ENCODE measurements at places on chromosomes 12 and 14.

- H3K27ac ChIP-seq, result no peak overlapping the region
- no peaks in the 10 kb centered on the region for H3K27me3 ChIP-seq
- H3K4me1 ChIP-seq, result no peaks in the 10 kb centered on the region
- no peak for DNase-seq
Measured at GRCh38 chr12:104850781-104851180, 107.3 kb downstream of the SLC41A2 start.

GRCh38 chr12:5817246-5817645 is 127.8 kb downstream of the ANO2 start:
- peaks cover 3% of the 10 kb centered on the region for H3K27me3 ChIP-seq
- no peak for DNase-seq
- H3K27ac ChIP-seq, result no peak overlapping the region

GRCh38 chr12:121196902-121197301 is 13.0 kb upstream of the P2RX4 start:
- DNase-seq, result no peak
- no peak overlapping the region for H3K27ac ChIP-seq
- peaks cover 2% of the 10 kb centered on the region for H3K4me1 ChIP-seq
- H3K27me3 ChIP-seq, result no peaks in the 10 kb centered on the region

GRCh38 chr12:79548610-79548924 is 142.2 kb downstream of the PAWR start:
- H3K4me3 ChIP-seq, result no peak overlapping the region
- peaks cover 4% of the 10 kb centered on the region for H3K4me1 ChIP-seq
- H3K27ac ChIP-seq, result peak overlapping the region; percentile 100
- H3K36me3 ChIP-seq, result peaks cover 13% of the 10 kb centered on the region

DNA sequence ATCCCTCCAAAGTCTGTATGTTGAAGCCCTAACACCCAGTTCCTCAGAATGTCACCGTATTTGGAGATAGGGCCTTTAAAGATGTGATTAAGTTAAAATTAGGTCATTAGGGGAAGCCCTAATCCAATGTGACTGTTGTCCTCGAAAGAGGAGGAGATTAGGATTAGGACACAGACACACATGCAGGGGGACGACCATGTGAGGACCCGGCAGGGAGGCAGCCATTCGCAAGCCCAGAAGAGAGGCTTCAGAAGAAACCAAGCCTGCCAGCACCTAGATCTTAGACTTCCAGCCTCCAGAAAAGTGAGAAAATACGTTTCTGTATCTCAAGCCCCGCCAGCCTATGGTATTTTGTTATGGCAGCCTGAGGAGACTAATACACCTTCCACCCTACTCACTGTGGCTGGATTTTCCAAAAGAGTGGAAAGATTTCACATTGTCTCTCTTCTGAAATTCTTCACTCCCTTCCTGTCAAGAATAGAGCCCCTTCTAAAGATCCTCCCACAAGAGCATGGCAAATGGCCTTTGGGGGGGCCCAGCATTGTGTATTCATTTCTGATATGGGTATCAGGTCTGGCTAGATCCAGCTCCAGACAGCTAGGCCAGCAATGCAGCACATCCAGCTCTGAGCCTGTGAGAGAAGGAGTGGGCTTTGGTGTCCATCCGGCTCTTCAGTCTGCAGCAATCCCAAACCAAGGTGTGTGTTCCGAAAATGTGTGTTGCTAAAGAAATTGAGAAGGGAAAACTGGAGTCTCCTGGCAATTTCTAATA is 15.4 kb upstream of the UBC start:
- DNase-seq, result no peak
- peaks cover 5% of the 10 kb centered on the region for H3K4me1 ChIP-seq
- no peak overlapping the region for H3K27ac ChIP-seq
- H3K27me3 ChIP-seq, result no peaks in the 10 kb centered on the region
- no peaks in the 10 kb centered on the region for H3K36me3 ChIP-seq
- no peak overlapping the region for H3K4me3 ChIP-seq

DNA sequence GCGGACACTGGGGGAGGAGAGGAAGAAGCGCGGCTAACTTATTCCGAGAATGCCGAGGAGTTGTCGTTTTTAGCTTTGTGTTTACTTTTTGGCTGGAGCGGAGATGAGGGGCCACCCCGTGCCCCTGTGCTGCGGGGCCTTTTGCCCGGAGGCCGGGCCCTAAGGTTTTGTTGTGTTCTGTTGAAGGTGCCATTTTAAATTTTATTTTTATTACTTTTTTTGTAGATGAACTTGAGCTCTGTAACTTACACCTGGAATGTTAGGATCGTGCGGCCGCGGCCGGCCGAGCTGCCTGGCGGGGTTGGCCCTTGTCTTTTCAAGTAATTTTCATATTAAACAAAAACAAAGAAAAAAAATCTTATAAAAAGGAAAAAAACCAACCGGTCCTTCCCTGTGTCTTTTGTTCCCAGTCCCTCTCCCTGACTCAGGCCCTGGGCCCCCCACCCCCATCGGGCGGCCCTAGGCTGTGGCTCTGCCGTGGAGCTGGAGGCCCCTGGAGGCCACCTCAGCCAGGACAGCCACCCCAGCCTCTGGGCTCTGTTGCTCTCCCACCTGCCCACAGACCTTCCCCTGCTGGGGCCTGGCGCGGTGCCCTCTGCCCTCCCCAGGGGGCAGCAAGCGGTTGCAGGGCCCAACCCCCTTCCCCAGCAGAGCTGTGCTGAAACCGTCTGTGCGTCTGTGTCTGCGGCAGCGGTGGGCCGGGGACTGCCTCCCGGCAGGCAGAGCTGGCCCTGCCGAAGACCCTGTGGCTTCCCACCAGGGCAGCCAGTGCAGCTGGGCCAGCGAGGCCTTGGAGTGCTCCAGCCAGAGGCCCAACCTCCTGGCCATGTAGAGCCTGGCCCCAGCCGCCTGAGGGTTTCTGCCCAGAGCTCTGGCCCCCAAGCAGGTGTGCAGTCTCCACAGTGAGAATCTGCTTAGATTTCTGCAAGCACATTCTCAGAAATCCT is 4.0 kb upstream of the CRIP2 start:
- H3K4me1 ChIP-seq, result peaks cover 79% of the 10 kb centered on the region
- H3K4me3 ChIP-seq, result no peak overlapping the region
- peaks cover 65% of the 10 kb centered on the region for H3K36me3 ChIP-seq

GRCh38 chr12:92854344-92854743 is 74.8 kb downstream of the EEA1 start:
- H3K27me3 ChIP-seq, result no peaks in the 10 kb centered on the region
- no peaks in the 10 kb centered on the region for H3K4me1 ChIP-seq
- H3K36me3 ChIP-seq, result peaks cover 94% of the 10 kb centered on the region
- H3K27ac ChIP-seq, result no peak overlapping the region

GRCh38 chr12:97500537-97500936 is 37.9 kb downstream of the RMST start:
- no peak overlapping the region for H3K27ac ChIP-seq
- DNase-seq, result no peak
- H3K36me3 ChIP-seq, result no peaks in the 10 kb centered on the region
- no peaks in the 10 kb centered on the region for H3K27me3 ChIP-seq
- no peaks in the 10 kb centered on the region for H3K4me1 ChIP-seq

DNA sequence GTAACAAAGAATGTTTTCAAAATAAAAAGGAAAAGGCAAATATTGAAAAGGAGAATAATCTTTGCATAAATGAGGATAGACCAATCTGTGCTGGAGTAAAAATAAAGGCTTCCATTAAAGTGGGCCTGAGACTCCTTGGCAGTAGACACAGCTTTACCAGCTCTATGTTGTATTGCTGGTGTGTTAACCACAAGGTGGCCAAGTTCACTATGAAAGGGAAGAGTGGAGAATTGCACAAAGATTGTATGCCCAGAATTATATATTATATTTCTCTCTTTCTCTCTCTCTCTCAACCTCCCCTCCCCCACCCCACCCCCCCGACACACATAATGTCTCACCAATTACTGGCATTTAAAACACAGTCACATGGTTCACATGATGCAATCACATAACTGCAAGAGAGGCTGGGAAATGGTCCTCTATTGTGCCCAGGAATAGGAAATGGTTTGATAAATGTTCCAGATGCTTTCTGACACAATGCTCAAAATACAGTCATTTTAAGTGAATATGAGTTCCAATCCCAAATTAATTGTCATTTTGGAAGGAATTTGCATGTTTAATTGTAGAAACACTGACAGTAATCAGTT is 222.6 kb upstream of the SYT1 start:
- H3K4me3 ChIP-seq, result no peak overlapping the region
- no peaks in the 10 kb centered on the region for H3K4me1 ChIP-seq
- no peaks in the 10 kb centered on the region for H3K27me3 ChIP-seq
- no peaks in the 10 kb centered on the region for H3K36me3 ChIP-seq

DNA sequence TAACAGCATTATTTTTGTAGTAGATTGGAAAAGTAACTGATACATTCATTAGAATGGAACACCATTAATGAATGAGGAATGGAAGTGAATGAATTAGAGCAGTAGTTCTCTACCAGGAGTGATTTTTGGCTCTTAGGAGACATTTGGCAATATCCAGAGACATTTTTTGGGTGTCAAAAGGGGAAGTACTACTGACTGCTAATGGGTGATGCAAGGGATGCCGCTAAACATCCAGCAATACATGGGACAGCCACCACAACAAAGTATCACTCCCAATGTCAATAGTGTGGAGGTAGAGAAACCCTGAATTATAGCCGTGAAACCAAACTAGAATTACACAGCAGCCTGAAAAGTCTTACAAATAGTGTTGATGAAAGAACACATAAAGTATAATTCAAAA is 1.5 kb downstream of the CHURC1 start:
- H3K4me1 ChIP-seq, result peaks cover 6% of the 10 kb centered on the region
- H3K36me3 ChIP-seq, result no peaks in the 10 kb centered on the region
- no peaks in the 10 kb centered on the region for H3K27me3 ChIP-seq
- peak overlapping the region; percentile 88 for H3K4me3 ChIP-seq
- no peak overlapping the region for H3K27ac ChIP-seq

GRCh38 chr14:26204728-26205479 is 392.9 kb downstream of the NOVA1 start:
- peak; percentile 17 for DNase-seq
- H3K36me3 ChIP-seq, result no peaks in the 10 kb centered on the region
- peaks cover 6% of the 10 kb centered on the region for H3K4me1 ChIP-seq
- H3K27ac ChIP-seq, result no peak overlapping the region
- H3K27me3 ChIP-seq, result peaks cover 61% of the 10 kb centered on the region

DNA sequence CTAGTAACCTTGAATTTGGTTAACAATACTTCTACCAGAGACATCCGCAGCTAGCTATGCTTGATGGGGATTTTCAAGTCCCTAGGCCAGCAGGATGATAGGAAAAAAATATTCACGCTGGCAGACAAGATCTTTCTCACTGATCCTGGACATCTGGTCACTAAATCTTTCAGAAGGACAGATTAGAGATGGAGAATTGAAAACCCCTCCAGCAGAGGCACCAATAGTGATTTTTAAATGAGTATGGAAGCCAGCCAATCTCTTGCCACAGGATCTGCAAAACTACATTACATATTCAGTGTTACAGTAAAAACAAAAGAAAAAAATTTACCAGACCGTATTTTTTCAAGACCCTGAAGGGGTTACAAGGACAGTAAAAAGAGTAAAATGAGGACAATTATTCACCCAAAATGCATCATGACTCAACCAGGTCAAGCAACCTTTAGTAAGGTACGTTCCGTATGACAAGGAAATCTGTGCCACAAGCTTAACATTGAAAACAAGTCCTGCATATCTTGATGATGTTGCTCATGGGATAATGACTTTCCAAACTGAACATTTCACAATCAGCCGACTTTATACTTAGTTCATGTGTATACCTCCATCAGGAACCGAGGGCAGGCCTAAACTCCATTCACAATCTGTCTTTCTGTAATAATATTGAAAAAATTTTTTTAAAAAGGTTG is 239.5 kb downstream of the GXYLT1 start:
- DNase-seq, result no peak
- H3K4me1 ChIP-seq, result no peaks in the 10 kb centered on the region
- no peak overlapping the region for H3K27ac ChIP-seq
- H3K27me3 ChIP-seq, result no peaks in the 10 kb centered on the region
- no peaks in the 10 kb centered on the region for H3K36me3 ChIP-seq
- H3K4me3 ChIP-seq, result no peak overlapping the region

DNA sequence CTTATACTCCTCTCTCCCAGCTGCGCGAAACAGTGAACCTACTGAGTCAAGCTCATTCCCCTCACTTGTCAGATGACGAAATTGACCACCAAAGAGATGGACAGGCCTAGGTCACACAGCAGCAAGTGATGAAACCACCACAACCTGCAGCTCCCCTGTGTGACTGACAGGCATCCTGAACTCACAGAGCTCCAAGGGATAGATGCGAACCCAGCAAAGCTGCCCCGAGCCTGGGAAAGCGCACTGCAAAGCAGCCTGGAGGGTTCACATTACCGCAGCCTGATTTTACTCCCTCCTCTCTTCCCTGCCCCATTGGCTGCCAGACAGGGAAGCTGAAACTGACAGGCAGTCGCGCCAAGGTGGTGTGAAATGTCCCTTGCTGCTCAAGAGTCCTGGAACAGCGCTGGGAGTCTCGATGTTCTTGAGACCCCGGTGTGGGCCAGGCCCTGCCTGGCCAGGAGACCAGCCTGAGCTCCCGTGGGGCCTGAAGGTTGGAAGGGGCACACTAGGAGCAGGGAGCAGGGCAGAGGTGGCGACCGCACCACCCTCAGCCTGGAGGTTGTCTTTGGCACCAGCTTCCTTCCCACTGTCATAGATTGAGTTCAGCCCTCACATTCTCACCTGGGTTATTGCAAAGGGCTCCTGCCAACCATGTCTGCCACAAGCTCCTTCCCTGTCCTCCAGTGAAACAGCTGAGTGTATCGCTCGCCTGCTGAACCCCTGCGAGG is 36.3 kb downstream of the SNRNP35 start:
- H3K36me3 ChIP-seq, result peaks cover 38% of the 10 kb centered on the region
- no peak overlapping the region for H3K27ac ChIP-seq
- H3K27me3 ChIP-seq, result no peaks in the 10 kb centered on the region
- no peak overlapping the region for H3K4me3 ChIP-seq
- H3K4me1 ChIP-seq, result peaks cover 10% of the 10 kb centered on the region
- no peak for DNase-seq

GRCh38 chr14:35333797-35334743 is 41.9 kb downstream of the PSMA6 start:
- no peak overlapping the region for H3K4me3 ChIP-seq
- peaks cover 40% of the 10 kb centered on the region for H3K4me1 ChIP-seq
- H3K27me3 ChIP-seq, result no peaks in the 10 kb centered on the region
- H3K36me3 ChIP-seq, result no peaks in the 10 kb centered on the region

DNA sequence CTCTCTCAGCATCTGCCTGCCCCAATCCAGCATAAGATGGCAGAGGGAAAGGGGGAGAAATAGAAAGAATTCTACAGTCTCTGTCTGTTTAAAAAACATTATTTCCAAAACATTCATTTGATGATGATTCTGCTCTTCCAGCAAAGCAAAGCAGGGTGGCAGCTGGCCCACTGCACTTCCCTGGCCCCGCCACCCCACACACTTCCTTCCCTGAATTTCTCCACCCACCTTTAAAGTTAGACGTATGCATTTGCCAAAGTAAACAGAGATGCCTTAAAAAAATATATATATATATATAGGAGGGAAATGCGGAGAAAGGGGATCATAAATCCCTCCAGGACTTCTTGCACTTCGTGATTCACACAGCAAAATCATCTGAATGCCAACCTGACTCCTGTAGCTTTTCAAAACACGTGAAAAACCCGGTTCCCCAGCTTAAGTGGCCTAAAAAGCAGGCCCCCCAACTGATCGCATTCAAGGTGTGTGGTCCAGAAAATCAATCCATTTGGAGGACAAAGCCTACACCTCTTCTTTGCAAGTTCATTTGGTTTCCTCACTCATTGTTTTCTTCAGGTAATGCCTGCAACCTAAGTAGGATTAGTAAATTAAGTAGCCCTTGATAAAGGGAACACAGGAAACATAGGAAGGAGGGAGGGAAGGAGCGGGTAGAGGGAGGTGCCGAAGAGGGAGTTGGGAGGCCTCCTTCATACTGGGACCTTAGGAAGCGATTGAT is 68.8 kb downstream of the LLPH start:
- H3K27me3 ChIP-seq, result no peaks in the 10 kb centered on the region
- H3K27ac ChIP-seq, result no peak overlapping the region
- no peak overlapping the region for H3K4me3 ChIP-seq
- H3K36me3 ChIP-seq, result no peaks in the 10 kb centered on the region
- H3K4me1 ChIP-seq, result peaks cover 8% of the 10 kb centered on the region
- no peak for DNase-seq

Measured in mesenchymal stem cell (in vitro differentiated cells and primary cell).